ENCODE measurements at places on chromosomes 7 and 10. TPM values are rescaled to one million over a fixed set of nuclear protein-coding genes. Genes with fewer than 3 reads are reported as not detected.

Gene OR2F1
- not detected for total RNA-seq

Gene IFIT1
- total RNA-seq, result 6.7 TPM

Gene TCAF2
- 1.4 TPM for total RNA-seq

Gene C10orf53
- not detected for total RNA-seq

Gene DPYSL4
- total RNA-seq, result 3.4 TPM

Gene ACBD7
- not detected for total RNA-seq

- H3K36me3 ChIP-seq, result no peaks in the 10 kb centered on the region
- H3K4me1 ChIP-seq, result peaks cover 13% of the 10 kb centered on the region
- DNase-seq, result no peak
- peak overlapping the region; percentile 23 for H3K4me3 ChIP-seq
- peak overlapping the region; percentile 67 for H3K27ac ChIP-seq
- H3K27me3 ChIP-seq, result no peaks in the 10 kb centered on the region
Observed at GRCh38 chr10:25682203-25682851, 251.7 kb upstream of the MYO3A start.

DNA sequence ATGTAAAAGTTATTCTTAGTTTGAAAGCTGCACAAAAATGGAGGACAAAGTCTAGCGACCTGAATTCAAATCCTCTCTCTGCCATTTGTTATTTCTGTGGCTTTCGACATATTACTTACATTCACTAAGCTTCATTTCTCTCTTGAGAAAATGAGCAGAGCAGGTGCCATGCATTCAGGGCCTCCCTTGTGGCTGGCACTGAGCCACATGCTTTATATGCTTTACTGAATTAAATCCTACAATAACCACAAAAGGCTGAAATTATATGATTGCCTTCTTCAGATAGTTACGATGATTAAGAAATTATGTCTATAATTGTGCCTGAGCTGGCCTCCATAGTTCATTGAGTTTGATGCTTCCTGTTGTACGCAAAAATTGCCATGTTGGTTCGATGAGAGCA lies 98.7 kb downstream of the NPSR1 start:
- H3K4me1 ChIP-seq, result no peaks in the 10 kb centered on the region
- H3K36me3 ChIP-seq, result no peaks in the 10 kb centered on the region
- no peak overlapping the region for H3K27ac ChIP-seq
- DNase-seq, result no peak
- no peak overlapping the region for H3K4me3 ChIP-seq
